ENCODE measurements at places on chromosomes 3 and 15.

DNA sequence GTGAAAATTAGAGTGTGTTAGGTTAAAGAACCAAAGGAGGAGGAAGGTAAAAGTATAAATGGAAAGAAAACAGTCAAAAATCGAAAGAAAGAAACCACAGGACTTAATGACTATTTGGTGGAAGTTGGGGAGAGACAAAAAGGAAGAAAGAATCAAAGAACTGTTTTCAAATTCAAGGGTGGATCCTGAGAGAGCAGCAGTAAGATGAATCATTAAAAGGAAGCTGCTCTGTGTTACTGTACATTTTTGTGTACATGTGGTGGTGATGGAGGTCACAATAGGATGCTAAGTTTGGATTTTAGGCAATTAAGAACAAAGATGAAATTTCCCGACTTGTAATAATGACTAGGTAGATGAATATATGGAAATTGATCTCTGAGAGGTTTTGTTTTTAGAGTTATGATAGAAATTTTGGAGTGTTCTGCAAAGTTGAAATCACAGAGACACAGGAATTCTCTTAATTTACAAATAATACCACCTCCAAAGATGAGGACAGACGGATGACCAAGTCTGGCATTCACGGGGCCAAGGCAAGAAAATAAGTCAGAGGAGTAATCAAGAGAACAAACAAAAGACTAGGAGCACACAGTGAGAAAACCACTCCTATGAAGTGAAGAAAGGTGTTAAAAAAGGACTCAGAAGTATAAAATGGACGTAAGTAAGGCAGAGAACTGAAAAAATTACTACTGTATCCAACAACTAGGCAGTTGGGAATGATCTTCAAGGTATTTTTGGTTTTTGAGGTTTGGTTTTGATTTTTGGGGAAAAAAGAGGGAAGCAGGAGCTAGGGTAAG is 7.1 kb downstream of the DHX36 start:
- no peak for DNase-seq

DNA sequence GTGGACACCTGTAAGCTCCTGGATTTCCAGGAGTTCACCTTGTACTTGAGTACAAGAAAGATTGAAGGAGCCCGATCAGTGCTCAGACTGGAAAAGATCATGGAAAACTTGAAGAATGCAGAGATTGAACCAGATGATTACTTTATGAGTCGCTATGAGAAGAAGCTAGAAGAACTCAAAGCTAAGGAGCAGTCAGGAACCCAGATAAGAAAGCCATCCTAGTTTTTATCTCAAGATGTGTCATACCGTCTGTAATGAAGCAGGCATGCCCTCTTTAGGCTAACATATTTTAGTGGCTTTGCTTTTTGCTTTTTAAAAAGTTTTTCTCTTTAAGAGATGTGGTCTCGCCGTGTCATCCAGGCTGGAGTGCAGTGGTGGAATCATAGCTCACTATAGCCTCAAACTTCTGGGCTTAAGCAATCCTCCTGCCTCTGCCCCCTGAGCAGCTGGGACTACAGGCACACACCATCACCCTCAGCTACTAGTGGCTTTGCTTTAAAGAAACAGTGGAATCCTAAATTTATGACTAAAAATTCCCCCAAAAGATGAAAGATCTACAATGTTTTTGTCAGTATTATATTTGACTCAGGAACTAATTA is 28.1 kb downstream of the EXOG start:
- DNase-seq, result no peak

DNA sequence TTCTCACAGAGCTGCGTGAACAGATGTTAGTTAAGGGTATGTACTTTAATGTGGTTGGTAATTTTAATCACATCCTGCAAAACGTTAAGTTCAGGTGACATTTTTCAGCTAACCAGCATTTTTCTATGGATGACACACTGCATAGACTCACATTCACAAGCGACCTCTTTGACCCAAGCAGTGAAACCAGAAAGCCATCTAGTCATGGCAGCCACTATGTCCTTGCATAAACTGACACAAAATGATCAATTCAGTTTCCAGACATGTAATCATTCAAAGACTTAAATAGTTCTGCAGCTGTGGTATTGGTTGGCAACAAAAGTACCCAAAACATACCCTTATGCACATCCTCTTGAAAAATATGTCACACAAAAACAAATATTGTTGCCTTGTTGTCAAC is 7.4 kb upstream of the CAPN7 start:
- DNase-seq, result no peak

DNA sequence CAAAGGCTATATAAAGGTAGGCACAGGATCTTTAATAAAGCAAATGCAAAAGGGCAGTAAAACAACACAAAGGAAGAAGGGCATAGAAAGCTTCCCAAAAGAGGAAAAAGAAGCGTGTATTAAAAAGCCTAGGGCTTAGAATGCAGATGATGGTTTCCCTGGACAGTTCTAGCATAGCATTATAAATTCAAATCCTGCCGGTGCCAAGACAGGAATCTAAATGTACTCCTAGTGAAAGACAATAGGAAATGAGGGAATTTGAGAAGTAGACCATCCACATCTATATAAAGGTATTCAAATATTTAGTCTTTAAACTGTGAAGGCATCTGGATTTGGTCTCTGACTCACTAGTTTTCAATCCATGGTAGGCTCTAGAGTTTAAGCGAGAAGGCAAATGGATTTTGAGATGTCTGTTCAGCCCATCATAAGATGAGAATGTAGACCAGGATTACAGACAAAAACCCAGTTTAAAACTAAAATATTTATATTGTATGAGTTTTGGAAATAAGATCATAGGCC is 431.8 kb downstream of the TBL1XR1 start:
- DNase-seq, result no peak

GRCh38 chr15:68410466-68411342 is 21.3 kb downstream of the ITGA11 start:
- DNase-seq, result no peak

DNA sequence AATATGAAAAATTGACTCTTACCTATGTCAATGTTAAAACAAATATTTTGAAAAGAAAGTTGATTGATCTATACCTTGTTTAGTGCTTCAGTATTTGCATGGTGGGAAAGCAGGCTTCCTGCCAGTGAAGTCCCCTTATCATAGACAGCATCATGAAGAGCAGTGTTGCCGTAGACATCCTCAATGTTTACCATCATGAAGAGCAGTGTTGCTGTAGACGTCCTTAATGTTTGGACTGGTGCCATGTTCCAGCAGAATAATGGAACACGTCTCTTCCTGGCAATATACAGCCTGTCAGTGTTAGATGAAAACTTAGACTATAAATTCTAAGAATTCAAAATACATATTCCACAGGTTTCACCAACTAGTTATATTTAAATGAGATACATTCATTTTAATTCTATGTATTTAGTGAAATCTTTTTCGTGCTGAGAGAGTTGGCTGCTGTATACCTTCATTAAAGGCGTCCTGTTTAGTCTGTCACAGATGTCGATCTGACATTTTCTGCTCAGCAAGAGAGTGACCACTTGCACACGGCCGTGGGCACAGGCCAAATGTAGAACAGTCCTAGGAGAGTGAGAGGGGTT is 116.8 kb downstream of the LMLN start:
- no peak for DNase-seq

GRCh38 chr3:133592843-133593242 is 19.4 kb downstream of the CDV3 start:
- no peak for DNase-seq

GRCh38 chr3:36906504-36907149 is 38.2 kb downstream of the TRANK1 start:
- no peak for DNase-seq

DNA sequence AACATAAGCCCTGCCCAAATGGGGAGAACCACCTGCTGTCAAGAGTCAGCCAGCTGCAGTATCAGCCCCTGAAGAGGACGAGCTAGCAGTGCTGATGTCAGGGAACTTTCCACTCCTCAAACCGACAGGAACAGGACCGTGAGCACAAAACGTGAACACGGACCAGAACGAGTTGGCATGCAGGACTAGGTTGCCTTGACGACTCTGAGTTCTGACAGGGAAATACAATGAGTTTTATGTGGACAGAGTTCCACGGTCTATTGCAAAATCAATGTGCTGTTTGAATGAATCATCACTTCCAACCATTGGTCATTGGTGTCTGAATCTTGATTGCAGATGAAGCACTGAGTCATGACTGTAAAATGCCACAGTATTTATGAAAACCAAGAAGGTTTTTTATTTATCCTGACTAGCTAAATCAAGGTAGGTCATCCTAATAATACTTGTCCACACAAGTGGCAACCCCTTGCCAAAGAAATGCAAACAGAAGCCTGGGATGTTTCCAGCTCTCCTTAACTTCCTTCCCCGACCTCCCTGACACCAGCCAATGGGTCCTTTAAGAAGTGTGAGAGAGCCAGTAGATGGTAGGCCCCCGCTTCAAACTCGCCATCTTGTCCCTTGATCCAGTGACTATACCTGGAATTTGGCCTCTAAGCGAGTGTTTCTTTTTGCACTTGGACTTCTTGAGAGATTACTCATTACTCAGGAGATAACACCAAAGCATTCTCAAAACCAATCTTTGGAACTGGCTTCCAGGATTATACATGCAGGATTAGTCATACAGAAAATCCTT is 119.6 kb downstream of the ASB7 start:
- peak; percentile 21 for DNase-seq

DNA sequence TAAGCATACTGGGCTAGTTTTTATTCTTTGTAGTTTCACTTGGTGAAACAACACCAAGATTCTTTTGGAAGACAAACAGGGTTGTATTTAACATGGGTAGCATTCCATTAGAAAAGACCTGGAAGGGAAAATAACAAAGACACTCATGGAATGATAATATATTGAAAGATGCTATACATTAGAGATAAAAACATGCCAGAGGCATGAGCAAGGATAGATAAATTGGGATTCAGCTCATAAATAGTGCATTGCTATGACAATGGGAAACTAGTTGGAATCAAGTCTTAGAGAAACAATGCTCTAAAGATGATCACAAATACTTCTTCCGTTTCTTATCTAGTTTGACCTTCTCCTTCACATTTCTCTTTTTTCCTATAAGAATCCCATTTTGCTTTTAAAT is 677.4 kb downstream of the ZNF385D start:
- DNase-seq, result no peak

DNA sequence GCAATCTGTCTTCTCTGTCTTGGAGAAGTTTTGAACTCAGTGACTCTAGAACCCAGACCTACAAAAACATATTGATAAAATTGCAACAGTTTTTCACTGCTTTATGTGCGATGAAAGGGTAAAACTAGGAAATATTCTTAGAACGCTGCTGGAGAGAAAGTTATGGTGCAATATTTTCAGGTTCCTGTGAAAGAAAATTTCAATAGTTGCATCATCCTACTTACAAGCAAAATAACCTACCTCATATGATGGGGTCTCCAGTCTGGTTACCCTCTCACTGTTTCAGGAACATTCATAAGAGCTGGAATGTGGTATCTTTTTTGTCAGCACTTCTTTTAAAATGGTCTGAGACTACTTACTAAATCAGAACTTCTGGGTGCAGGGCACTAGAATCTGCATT is 27.1 kb downstream of the GATM start:
- no peak for DNase-seq

DNA sequence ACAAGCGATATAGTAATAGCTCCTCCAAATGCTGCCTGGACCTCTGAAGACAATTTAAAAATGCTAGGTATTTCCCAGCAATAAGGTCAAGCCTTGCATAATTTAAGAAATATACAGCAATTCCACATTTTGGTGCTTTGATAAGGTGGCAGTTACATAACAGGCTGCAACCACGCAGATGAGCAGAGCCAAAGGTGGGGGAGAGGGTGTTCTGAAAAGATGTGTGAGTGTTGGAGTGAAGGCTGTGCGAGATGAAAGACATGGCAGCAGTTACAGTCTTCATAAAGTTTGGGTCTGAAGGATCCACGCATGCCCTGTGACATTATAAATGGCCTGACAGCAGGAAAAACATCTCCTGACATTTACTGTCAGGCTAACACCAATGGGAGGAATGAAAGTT is 26.1 kb downstream of the CTDSPL start:
- no peak for DNase-seq

DNA sequence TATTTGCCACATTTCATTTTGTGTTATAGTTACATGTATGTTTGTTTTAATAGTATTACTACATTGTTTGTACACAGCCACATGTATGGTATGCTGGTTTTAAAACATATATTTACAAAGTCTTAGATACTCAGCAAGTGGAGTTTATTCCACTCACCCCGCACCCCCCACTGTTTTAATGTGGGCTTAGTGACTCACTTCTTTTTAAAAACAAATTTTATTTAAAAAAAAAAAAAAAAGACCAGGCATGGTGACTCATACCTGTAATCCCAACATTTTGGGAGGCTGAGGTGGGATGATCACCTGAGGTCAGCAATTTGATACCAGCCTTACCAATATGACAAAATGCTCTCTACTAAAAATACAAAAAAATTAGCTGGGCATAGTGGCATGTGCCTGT is 26.9 kb upstream of the TJP1 start:
- no peak for DNase-seq

DNA sequence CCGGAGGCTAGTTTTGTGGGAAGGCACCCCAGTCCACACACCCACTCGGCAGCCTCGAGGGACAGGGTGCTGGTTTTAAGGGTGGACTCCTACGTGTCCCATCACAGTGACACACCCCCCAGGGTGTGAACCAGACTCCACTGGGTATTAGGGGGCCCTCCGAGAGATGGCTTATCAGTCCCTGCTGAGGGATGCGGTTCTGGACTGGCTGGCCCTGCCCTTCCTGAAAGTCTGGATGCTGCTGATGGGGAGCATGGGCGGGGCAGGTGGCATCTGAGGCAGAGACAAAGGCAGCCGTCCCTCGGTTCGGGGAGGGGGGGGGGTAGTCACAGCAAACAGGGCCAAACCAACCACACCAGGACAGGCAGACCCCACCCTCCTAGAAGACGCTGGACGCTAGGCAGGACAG is 939 bp upstream of the ULK3 start:
- DNase-seq, result no peak

DNA sequence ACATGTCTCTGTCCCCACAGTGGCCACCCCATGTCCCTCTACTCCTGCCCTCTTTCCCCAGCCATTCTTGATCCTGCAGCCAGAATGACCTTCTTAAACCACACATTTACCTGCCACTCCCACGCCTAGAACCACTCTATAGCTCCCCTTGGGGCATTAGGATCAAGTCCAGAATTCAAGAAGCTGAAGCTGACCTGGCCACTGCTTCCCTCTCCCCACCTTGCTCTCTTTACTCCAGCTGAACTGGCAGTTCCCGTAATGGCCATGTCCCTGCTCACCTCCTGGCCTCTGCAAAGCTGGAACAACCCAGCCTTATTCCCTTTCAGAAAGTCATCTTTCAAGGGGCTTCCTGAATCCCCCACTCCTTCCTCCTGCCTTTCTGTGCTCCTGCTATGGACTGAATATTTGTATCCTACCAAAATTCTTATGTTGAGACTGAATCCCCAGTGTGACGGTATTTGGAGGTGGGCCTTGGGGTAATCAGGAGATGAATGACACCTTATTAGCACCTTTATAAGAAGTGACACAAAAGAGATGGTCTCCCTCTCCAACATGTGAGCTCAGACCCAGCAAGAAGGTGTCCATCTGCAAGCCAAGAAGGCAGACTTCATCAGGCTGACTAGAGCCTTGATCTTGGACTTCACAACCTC is 3.8 kb downstream of the CSRNP1 start:
- DNase-seq, result no peak
